HFFc6 (cell line): ENCODE measurements at places on chromosomes 1 and 21.
A peak's percentile ranks its signal among the peaks of the same experiment; 100 is the strongest.

- no peak for DNase-seq
Observed at GRCh38 chr21:44593598-44594405, 1.5 kb upstream of the KRTAP10-6 start.

DNA sequence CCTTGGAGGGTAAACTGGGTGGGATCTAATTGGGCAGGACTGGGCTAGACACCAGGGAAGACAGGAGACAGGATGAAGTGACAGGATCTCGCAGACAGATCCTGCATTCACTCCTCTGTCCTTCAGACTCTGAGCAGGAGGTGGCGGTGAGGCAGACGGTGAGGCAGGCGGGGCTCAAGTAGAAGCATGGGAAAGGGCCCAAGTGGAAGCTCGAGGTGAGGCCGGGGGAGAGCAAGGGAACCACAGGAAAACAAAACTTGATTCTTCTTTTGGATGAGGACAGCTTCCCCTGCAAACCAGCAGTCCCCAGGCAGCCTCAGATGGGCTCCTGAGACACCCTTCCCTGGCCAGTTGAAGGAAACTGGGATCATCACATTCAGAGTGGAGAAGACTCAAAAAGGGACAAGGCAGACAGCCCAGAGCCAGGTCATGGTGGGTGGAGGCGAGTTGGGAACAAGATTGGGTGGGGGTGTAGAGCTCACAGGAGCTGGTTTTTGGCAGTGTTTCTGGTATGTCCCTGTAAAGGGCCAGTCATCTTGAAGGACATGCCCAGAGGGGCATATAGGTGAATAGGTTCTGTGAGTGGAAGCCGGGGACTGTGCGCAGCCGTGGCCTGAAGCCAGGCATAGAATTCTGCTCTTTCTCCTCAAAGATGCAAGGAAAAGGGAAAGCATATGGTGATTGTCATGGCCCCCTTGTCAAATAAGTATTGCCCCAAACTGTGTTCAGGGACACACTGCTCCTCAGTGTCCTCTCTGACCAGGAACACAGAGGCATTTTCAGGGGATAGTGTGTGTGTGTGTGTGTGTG, 18.0 kb downstream of the INKA2 start:
- no peak for DNase-seq

DNA sequence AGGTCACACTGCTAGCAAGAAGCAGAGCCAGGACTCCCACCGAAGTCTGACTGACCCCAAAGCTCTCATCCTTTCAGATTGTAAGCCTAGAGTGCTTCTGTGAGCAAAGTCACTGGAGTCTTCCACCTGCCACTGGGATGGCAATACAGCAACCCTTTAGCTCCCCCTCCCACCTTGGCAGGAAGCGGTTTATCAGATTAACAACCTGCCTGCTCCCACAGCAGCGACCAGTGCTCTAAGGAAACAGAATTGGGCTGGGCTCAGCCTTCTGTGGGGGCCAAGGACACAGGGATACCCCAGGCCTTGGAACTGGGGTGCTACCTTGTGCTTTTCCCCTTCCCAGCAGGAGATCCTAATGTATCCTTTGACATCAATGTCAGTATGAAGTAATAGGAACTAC, 76.0 kb downstream of the GFI1 start:
- DNase-seq = no peak

DNA sequence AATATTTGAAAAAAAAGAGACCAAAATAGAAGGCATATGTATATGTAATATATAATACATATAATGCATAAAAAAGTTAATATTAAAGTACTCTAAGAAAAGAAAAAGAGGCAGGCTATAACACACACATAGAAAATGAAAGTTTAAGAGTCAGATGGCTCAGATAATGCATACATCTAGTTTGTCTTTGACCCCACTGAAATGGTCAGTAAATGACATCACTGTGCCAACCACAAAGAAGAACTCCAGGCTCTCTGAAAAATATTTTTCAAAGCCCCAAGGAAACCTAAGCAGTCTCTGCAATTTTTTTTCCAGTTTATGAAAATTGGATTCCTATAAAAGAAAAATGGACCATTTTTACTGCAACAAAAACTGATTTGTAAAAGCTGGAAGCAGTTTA, 55.4 kb upstream of the SCYL3 start:
- peak; percentile 8 for DNase-seq

- peak; percentile 76 for DNase-seq
Observed at GRCh38 chr21:27505516-27505915, 538.6 kb upstream of the ADAMTS5 start.

DNA sequence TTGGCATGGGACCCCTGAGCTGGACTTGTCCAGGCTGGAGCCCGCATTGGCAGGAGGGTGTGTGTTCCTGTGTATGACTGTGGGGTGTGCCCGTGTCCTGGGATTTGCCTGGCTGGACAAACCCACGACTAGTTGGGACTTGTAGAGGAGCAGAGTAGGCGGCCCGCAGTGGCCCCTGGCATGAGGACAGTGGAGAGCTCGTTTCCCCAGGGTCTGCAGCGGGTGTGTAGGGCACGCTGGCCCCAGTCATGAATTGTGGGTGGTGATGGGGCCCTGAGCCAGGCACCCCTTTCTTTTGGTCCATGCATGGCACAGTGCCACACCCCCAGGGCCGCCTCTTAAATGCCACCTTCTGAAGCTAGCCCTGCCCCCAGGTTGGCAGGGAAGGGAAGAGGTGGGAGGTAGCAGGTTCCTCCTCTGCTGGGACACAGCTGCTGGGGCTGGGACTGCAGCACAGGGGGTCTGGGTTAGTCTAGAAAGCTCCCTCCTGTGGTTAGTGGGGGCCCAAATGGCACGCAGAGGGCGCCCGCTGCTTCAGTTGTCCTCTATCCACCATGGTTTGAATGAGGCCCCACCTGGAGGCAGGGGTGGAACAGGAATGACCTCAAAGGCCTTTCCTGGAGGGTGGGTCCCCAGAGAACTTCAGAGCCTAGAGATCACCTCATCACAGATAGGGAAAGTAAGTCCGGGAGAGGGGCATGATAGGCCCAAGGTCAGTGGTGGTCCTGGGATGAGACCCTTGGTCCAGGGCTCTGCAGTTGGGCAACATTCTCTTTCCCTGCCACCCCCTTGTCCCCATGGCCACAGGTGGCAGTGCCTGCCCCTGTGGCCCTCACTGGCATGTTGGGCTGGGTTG, 4.1 kb downstream of the CROCC start:
- DNase-seq = no peak

GRCh38 chr1:100683448-100684349, 35.8 kb upstream of the VCAM1 start:
- no peak for DNase-seq

- DNase-seq = no peak
Observed at GRCh38 chr1:110750562-110750961, 75.8 kb upstream of the KCNA3 start.

- DNase-seq = no peak
Observed at GRCh38 chr1:27872802-27873551, 633 bp downstream of the THEMIS2 start.

GRCh38 chr1:206753141-206753540, 17.4 kb upstream of the IL19 start:
- peak; percentile 75 for DNase-seq

GRCh38 chr1:161085165-161085564, 4.2 kb downstream of the NECTIN4 start:
- no peak for DNase-seq

- no peak for DNase-seq
Observed at GRCh38 chr1:21955058-21955457, 17.9 kb upstream of the HSPG2 start.

GRCh38 chr21:39666026-39666425, 53.3 kb downstream of the B3GALT5 start:
- no peak for DNase-seq

DNA sequence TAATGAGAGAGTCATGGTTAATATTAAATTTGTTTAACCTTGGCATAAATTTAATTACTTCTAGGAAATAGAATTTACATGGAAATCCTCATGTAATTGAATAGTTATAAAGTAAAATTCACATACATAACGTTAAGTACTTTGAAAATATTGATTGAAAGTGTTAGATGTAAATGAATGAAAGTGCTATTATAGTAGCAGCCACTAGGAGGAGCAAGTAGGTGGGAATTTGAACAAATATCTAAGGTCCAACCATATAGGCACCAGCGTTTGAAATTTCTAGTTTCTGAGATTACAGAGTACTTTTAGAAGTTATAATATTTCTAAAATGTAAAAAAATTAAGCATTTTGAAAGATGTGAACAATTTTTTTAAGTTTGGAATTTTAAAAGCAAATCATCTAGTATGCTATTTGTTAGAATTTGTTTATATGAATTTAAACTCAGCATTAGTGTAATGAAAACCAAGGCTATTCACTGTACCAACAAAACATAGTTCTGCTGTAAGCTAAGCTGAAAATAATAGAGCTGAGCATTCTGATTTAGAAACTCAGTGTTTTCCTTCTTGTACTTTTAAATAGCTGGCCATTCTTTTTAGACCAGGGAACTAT, 3.3 kb downstream of the B3GALT2 start:
- peak; percentile 48 for DNase-seq

- DNase-seq = peak; percentile 32
Observed at GRCh38 chr1:41578712-41579335, 94.3 kb upstream of the EDN2 start.

GRCh38 chr1:185453496-185454192, 136.6 kb upstream of the IVNS1ABP start:
- DNase-seq = peak; percentile 90

DNA sequence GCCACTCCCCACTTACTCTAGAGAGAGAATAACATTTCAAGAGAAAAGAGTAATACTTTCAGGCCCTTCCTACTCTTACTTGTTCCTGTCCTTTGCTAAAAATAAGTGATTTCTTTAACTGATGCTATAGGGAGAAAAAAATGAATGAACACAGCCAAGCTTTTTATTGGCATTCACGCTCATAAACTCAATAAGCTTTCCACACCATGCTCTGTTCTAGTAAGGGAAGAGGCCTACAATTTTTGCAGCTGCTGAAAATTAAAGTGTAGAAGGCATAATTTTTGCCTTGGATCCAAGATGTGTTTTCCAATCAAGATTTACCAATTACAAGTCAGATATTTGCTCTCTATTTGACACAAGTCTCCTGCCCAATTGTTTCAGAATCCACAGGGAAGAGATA, 188.1 kb upstream of the RGS18 start:
- no peak for DNase-seq

DNA sequence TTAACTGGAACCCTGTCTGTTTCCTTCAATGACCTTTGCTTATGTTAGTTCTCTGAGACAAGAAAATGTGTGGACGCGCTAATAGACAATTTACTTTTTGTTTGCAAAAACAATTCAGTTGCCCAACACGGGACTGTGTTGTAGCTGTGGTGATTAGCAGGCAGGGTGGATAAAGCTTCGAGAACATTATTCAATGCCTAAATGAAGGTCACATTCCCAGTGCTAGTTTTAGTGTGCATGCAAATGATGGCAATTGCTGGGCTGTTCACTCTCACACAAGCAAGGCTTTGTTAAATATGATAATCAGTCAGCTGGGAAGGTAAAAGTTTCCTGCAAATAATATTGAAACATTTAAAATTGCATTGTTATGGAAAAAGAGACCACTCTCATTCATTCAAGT, 188.4 kb downstream of the BACH1 start:
- no peak for DNase-seq

GRCh38 chr1:160858097-160858496, 4.6 kb downstream of the CD244 start:
- no peak for DNase-seq

DNA sequence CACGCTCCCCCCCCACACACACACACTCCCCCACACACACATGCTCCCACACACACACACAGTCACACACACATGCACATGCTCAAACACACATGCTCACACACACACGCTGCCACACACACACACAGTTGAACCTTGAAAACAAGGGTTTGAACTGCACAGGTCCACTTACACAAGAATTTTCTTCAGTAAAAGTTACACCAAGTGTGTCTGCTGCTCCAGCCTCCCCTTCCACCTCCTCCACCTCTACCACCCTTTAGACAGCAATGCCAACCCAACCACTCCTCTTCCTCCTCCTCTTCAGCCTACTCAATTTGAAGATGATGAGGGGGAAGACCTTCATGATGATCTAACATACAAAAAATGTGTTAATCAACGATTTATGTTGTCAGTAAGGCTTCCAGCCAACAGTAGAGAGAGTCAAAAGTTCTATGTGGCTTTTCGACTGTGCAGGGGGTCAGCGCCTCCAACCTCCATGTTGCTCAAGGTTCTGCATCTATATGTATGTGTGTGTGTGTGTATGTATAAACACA, 26.8 kb downstream of the HSF2BP start:
- no peak for DNase-seq

GRCh38 chr1:186828611-186829454, at the start of gene PLA2G4A:
Gene PLA2G4A, plus strand, starts transcription at chr1:186828949. Its CDS starts 25,406 bp downstream, at chr1:186854355.
- peak; percentile 52 for DNase-seq

- DNase-seq = no peak
Observed at GRCh38 chr1:179052776-179053175, 27.1 kb downstream of the FAM20B start.

GRCh38 chr1:245327360-245327759, 172.6 kb downstream of the KIF26B start:
- DNase-seq = no peak

DNA sequence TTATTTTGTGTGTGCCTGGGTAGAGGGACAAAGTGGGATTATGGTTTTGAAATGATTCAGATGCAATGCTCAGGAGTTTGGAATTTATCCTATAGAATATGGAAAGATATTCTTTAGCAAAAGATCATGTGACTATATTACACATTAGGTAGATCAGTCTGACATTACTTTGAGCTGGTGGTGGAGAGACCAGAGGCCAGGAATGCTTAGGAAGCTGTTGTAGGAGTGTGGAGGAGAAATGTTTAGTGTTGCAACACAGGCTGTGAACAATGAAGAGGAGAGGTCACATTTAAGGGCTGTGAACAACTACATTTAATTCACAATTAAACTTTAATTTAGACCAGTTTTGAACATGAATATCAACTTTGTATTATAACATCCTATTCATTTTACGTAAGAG, 45.3 kb upstream of the PODN start:
- no peak for DNase-seq

- DNase-seq = no peak
Observed at GRCh38 chr1:119302011-119302410, 66.6 kb upstream of the HAO2 start.
